Muscle of arm (tissue), 14 donors: ENCODE measurements at places on chromosomes 1 and 21.

GRCh38 chr1:172746091-172746949 lies 87.4 kb downstream of the FASLG start:
- peak; percentile 33 for DNase-seq

DNA sequence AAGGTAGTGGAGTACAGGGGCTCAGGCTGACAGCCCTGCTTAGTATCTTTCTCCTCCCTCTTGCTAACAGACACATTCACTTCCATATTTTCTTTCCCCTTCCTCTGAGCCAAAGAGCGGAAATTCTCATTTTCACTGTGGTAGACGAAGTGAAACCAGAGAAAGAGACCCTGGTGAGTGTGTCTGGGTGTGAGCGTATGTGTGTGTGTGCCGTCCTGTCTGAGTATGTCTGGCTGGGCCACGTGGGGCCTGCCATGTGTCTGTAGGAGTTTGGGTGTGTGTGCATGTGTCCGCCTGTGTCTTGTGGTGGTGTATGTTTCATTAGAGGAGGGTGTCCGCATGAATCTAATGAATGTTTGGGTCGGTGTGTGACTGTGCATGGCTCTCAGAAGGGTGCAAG lies 1.7 kb downstream of the COL8A2 start:
- peak; percentile 37 for DNase-seq

- DNase-seq, result no peak
Measured at GRCh38 chr1:63534406-63534805, 11.1 kb downstream of the EFCAB7 start.

GRCh38 chr1:218347723-218348627 lies 2.8 kb downstream of the TGFB2 start:
- peak; percentile 90 for DNase-seq

DNA sequence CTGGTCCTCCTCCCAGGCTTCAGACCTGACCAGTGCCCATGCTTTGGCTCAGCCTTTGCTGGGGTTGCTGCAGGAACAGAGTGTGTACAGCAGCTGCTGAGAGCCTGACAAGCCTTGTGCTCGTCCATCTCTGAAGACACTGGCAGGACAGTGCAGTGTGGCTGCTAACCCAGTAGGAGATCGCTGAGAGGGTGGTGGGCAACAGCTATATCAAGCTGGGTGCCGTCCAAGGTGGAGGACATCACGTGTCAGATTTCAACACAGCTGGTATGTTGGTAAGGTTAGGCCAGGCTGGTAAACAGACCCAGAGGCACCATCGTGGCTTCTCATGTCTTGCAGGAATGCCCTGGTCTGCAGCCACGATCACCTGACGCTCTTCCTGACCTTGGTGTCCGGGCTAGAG lies 17.9 kb upstream of the SLC25A34 start:
- no peak for DNase-seq

DNA sequence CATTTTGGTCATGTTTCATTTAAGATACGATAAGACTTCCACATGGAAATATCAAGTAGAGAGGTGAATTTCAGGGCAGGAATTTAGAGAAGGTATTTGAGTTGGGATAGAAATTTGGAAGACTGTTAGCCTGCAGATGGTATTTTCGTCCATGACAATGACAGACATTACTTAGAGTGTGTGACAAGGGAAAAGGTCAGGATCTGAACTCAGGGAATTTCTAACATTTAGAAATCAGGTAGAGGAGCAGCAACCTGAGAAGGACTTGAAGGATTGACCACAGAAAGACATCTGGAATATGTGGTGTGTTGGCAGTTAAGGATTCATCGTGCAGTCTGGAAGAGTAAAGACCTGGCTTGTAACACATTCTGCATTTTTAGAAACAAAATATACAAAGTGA lies 57.9 kb downstream of the RABGAP1L start:
- peak; percentile 2 for DNase-seq

- DNase-seq, result no peak
Measured at GRCh38 chr1:232951180-232951579, 769 bp downstream of the NTPCR start.

GRCh38 chr1:117241512-117241911 lies 30.8 kb upstream of the VTCN1 start:
- no peak for DNase-seq

- no peak for DNase-seq
Measured at GRCh38 chr1:80418134-80418533, 1382.6 kb upstream of the ADGRL2 start.

DNA sequence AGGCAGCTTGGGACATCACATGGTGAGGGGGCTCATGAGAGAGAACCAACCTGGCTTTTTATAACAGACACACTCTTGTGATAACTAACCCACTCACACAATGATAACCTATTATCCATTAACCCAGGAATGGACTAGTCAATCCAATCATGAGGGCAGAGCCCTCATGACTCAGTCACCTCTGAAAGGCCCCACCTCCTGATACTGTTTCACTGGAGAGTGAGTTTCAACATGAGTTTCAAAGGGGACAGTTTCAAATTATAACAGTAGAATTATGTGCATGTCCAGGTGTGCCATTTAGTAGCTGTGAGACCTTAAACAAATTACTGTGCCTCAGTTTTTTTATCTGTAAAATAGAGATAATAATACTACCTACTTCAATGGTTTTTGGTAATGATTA lies 47.6 kb upstream of the PPP2R5A start:
- no peak for DNase-seq

GRCh38 chr1:244388961-244389360 lies 62.7 kb downstream of the ADSS2 start:
- DNase-seq, result no peak

DNA sequence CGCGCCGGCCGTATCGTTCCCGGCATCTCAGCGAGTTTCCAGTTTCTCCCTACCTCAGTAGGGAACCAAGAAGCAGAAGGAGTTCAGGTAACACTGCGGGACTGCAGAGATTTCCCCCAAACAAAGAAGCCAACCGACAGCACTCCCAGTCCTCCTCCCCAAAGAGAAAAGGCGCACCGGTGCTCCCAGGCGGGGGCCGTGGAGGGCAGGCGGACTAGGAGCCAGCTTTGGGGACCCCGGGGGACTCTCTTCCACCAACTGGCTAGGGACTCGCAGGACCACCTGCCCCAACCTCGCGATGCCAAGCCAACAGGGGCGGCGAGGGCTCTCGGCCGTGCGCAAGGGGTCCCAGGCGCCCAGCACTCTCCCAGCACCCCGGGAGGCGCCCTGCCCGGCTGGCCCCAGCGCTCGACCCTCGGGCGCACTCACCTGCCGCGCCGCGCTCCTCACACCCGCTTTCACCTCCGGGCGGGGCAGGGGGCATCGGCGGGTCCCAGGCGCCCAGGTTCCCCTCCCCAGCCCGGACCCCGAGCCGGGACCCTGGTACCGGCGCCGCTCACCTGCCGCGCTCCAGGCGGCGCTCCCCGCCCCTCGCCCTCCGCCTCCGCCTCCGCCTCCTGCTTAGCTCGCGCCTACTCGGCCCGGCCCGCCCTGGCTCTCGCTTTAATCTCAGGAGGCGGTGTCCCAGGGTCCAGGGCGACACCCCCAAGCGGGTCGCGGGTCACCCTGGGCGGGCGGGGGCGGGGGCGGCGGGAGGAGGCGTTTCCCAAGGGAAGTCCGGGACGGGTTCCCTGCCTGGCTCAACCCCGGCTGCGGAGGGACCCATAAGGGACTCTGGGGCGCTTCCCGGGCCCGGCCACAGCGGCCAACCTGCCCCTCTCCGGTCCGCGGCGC lies at the start of gene TMPRSS2:
Gene TMPRSS2 (minus strand): TSS at position 638 of the 894 bp plus-strand sequence. CDS start 10,025 bp downstream, outside the sequence.
- no peak for DNase-seq

DNA sequence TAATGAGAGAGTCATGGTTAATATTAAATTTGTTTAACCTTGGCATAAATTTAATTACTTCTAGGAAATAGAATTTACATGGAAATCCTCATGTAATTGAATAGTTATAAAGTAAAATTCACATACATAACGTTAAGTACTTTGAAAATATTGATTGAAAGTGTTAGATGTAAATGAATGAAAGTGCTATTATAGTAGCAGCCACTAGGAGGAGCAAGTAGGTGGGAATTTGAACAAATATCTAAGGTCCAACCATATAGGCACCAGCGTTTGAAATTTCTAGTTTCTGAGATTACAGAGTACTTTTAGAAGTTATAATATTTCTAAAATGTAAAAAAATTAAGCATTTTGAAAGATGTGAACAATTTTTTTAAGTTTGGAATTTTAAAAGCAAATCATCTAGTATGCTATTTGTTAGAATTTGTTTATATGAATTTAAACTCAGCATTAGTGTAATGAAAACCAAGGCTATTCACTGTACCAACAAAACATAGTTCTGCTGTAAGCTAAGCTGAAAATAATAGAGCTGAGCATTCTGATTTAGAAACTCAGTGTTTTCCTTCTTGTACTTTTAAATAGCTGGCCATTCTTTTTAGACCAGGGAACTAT lies 3.3 kb downstream of the B3GALT2 start:
- DNase-seq, result peak; percentile 53

DNA sequence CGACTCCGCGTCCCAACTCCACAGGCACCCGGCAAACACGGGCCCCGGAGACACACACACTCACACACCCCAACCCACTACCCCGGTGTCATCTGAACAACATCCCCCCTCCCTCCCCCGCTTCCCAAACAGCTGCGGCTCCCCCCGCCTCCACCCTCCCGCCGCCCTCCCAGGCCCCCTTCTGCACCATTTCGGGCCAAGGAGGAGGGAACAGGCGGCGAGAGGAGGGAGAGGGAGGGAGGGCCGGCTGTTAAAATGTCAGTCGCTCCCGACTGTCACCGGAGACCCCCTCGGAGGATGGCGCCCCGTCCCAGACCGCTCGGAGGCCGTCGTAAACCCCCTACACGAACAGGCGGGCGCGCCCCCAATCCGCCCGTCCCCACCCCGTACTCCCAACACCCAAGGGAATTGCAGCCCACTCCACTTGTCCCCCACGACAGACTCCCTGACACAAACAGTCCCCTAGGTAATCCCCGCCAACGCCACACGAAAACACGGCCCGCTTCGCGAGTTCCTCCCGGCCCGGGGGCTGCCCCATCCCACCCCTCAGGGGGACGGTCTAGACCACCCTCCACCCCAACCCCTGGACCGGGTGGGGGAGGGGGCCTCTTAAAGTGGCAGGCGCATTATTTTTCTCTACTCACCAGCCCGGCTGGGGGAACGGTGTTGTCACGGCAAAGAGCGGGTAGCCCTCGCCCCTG lies 583 bp downstream of the MEF2D start:
- peak; percentile 84 for DNase-seq

GRCh38 chr1:71223641-71224340 lies 143.0 kb upstream of the ZRANB2 start:
- peak; percentile 23 for DNase-seq

DNA sequence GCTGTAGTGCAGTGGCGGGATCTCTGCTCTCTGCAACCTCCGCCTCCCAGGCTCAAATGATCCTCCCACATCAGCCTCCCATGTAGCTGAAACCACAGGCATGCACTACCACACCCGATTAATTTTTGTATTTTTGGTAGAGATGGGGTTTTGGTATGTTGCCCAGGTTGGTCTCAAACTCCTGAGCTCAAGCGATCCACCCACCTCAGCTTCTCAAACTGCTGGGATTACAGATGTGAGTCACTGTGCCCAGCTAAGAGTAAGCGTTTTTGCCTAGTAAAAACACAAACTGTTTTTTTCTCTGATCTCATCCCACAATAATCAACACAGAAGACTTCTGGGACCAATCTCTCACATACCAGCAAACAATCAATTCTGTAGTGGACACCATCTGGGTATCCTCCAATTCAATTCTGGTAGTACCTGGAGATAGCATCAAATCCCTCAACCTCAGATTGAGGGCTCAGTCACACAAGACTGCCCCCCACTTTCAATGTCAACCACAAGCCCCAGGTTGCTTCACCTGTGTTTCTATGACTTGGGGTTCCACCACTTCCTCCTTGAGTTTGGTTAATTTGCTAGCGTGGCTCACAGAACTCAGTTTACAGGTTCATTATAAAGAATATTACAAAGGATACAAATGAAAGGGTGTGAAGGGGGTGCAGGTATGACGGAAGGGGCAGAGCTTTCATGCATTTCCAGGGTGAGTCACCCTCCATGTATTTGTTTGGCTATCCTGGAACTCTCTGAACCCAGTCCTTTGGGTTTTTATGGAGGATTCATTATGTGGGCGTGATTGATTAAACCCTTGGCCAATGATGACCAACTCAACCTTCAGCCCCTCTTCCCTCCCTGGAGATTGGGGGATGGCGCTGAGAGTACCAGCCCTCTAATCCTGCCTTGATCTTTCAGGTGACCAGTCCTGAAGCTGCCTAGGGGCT lies 40.0 kb upstream of the RHOU start:
- DNase-seq, result no peak

DNA sequence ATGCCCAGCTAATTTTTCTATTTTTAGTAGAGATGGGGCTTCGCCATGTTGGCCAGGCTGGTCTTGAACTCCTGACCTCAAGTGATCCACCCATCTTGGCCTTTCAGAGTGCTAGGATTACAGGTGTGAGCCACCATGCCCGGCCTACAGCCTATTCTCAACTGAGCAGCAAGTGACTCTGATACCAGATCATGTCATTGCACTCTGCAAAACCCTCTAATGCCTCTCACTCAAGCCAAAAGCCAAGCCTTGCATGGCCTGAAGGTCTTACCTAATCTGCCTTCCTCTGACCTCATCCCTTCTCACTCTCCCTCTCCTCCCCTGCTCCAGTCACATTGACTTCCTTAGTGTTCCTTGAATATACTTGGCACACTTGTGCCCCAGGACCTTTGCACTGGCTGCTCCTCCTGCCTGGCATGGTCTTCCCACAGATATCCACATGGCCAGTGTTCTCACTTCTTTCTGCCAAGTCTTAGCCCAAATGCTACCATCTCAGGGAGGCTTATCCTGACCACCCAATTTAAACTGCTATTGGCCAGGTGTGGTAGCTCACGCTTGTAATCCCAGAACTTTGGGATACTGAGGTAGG lies 8.2 kb upstream of the ASAP3 start:
- DNase-seq, result no peak

DNA sequence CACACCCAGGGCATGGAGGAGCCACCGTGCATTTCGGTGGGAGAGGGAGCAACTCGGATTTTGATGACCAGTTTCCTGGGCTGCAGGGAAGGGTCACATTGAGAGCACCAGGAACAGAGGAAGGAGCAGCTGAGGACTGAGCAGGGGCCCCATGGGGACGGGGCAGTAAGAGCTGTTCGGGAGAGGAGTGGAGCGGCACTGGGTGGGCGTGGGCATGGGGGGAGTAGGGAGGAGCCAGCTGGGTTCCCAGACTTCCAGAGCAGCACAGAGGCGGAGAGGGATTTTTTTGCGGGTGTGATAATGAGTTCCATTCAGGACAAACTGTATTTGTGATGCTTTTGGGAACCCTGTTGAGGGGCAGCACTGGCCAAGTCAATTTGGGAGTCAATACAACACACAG lies 17.4 kb upstream of the GPR153 start:
- no peak for DNase-seq

DNA sequence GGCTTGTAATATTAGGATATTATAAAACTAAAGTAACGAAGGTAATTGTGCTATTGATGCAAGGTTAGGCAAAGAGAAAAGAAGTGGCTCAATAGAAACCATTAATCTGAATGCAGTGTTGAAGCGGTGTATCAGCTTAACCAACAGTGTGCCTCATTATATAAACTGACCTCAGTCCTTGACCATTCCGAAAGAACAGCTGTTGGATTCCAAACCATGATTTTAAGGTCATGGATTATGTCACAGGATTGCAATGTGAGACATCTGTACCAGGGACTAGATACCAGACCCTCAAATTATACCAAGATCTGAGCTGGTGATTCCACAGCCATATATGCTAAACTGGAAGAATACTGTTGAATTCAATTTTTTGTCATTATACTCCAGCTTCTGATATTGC lies 134.2 kb upstream of the HP1BP3 start:
- DNase-seq, result peak; percentile 12

GRCh38 chr1:12125422-12126355 lies 41.1 kb upstream of the TNFRSF1B start:
- DNase-seq, result no peak
